Muscle of leg (tissue), 16 donors: ENCODE measurements at places on chromosomes 11 and 22. TPM values are rescaled to one million over a fixed set of nuclear protein-coding genes. Genes with fewer than 3 reads are reported as not detected.

DNA sequence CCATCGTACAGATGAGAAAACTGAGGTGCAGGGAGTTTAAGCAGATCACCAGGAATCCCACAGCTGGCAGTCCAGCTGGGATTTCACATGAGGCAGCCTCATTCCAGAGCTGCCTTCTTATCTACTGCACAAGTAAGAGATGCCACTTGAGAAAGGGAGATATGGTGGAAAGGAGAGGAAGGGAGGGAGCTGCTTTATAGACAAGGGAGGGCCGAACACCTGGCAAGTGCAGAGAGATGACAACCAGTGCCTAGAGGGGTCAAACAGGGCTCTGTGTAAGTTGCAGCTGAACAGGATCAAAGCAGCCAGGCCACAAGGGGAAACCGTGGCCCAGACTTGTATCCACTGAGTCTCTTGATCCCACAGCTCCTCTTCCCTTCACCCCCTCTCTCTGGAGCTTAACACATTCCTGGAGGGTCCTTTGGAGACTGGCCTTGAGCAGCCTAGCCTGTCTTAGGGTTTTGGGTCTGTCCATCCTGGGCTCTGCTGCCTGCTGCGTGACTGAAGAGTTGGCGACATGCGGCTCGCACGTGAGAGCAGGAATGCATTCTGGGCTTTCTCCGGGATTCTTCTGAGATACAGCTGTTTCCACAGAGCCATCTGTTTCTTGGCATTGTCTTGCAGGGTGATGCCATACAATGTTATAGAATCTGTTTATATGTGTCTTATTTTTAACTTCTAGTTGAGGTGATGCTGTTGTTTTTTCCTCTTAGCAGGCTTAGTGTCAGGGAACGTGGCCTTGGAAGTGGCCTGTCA lies 268.5 kb upstream of the SYN3 start:
- H3K4me3 ChIP-seq: no peak overlapping the region
- peak; percentile 40 for DNase-seq
- no peaks in the 10 kb centered on the region for H3K36me3 ChIP-seq
- peaks cover 8% of the 10 kb centered on the region for H3K4me1 ChIP-seq

- no peak overlapping the region for H3K27ac ChIP-seq
- no peak overlapping the region for H3K4me3 ChIP-seq
- H3K36me3 ChIP-seq: no peaks in the 10 kb centered on the region
- no peak for DNase-seq
- no peaks in the 10 kb centered on the region for H3K4me1 ChIP-seq
These were observed 730.6 kb downstream of the METTL15 start for GRCh38 chr11:28838741-28839140.

- H3K4me3 ChIP-seq: no peak within 1 kb of the TSS
- H3K27me3 ChIP-seq: no peaks in the 10 kb centered on the region
- no peak within 1 kb of the TSS for H3K27ac ChIP-seq
- no peaks in the 10 kb centered on the region for H3K36me3 ChIP-seq
- H3K4me1 ChIP-seq: peaks cover 22% of the 10 kb centered on the region
These were observed at the start of gene MRPL23 for GRCh38 chr11:1946812-1947484. Gene MRPL23, plus strand, starts transcription at chr11:1947332. Its CDS starts 31 bp downstream, at chr11:1947363.

GRCh38 chr11:27719546-27719925 lies 19.3 kb upstream of the BDNF start:
- H3K27ac ChIP-seq: no peak overlapping the region
- H3K36me3 ChIP-seq: no peaks in the 10 kb centered on the region
- peaks cover 24% of the 10 kb centered on the region for H3K4me1 ChIP-seq

LYVE1 gene
- 52.2 TPM for total RNA-seq
